ENCODE measurements at places on chromosomes 13 and 19.

DNA sequence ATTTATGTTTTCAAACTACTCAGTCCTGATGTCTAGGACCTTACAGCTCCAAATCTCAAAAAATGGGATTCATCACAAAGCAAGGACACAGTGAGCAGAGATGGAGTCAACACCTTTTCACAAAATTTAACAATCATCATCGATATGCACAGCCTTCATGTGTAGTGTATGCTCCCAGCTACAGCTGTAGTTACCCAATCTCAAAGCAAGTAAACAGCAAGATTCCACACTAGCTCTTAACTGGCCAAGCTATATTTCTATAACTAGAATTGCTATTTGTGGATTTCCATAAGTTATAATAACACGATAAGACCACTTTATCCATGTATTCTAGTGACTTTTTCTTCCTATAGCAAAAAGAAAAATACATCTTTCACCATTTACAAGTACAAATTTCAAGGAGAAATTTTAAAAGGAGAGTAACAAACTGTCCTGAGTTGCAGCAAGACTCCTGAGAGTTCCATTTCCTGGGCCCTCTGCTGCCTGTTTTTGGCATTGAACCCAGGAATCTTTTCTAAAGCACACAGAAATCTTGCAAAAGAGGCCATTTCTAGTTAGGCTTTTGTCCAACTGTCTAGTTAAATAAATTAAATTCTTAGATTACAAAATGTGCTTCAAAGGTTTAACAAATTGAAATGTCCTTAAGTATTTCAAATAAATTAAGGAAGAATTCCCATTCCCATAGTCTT lies 460.6 kb downstream of the FGF14 start:
- no peak overlapping the region for H3K27ac ChIP-seq
- no peak for DNase-seq
- no peaks in the 10 kb centered on the region for H3K36me3 ChIP-seq
- H3K27me3 ChIP-seq: no peaks in the 10 kb centered on the region

DNA sequence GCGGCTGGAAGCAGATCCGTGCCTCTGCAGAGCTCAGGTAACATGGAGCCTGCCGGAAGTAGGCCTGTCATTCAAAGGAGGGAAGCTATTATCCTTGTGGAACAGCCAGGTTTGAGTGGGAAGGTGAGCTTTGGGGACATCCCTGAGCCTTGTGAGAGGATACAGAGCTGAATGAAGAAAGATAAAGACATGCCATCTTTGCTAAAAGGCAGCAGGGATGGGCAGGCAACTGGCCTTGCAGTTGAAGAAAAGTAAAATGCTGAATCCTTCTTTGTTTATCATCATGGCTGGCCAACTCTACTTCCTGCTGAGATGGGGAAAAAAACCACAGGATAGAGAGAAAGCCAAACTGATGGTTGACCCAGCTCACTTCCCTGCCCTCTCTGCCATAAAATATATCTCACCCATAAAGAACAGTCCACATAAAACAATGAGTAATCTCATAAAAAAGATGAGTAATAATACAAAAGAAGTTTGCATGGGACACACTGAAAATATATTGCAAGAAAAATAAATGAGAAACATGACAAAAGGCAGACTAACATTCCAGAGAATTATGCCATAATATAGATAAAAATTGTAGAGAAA lies 226.3 kb downstream of the DLEU7 start:
- DNase-seq: peak; percentile 29
- no peak overlapping the region for H3K4me3 ChIP-seq
- H3K36me3 ChIP-seq: no peaks in the 10 kb centered on the region
- H3K27me3 ChIP-seq: no peaks in the 10 kb centered on the region

DNA sequence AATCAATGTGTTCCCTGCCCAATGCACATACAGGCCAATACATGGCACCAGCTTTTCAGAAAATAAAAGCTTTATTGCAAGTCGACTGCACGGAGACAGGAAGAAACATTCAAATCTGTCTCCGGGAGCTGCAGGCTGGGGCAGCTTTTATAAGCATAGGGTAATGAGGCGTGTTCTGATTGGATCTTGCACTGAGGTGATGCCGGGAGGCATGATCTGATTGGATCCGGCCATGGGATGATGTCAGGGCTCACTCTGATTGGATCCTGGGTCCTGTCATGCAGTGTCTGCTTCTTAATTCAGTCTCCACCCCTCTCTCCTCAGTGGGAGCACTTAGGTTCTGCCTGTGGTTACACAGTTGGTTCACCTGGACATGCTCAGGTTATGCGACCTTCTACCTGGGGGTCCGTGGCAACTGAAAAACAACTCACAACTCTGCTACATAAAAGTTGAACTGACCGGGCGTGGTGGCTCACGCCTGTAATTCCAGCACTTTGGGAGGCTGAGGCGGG lies 11.8 kb upstream of the FBN3 start:
- H3K4me1 ChIP-seq: peaks cover 10% of the 10 kb centered on the region
- H3K36me3 ChIP-seq: no peaks in the 10 kb centered on the region
- peak overlapping the region; percentile 60 for H3K27ac ChIP-seq
- no peaks in the 10 kb centered on the region for H3K27me3 ChIP-seq
- H3K4me3 ChIP-seq: no peak overlapping the region

- no peaks in the 10 kb centered on the region for H3K4me1 ChIP-seq
- H3K36me3 ChIP-seq: no peaks in the 10 kb centered on the region
- no peak for DNase-seq
- no peak overlapping the region for H3K4me3 ChIP-seq
- H3K27ac ChIP-seq: no peak overlapping the region
These were observed 11.1 kb downstream of the CYP4F3 start for GRCh38 chr19:15651791-15652190.

- no peaks in the 10 kb centered on the region for H3K4me1 ChIP-seq
- peaks cover 10% of the 10 kb centered on the region for H3K27me3 ChIP-seq
- DNase-seq: no peak
- no peaks in the 10 kb centered on the region for H3K36me3 ChIP-seq
These were observed 297.0 kb downstream of the RBM26 start for GRCh38 chr13:79108914-79109643.

GRCh38 chr19:3480383-3481091 lies at the start of gene SMIM24:
Gene SMIM24, minus strand, starts transcription at chr19:3480525. Its CDS starts 62 bp downstream, at chr19:3480463.
- no peaks in the 10 kb centered on the region for H3K27me3 ChIP-seq
- no peak for DNase-seq
- no peaks in the 10 kb centered on the region for H3K36me3 ChIP-seq
- no peak within 1 kb of the TSS for H3K27ac ChIP-seq
- no peaks in the 10 kb centered on the region for H3K4me1 ChIP-seq

DNA sequence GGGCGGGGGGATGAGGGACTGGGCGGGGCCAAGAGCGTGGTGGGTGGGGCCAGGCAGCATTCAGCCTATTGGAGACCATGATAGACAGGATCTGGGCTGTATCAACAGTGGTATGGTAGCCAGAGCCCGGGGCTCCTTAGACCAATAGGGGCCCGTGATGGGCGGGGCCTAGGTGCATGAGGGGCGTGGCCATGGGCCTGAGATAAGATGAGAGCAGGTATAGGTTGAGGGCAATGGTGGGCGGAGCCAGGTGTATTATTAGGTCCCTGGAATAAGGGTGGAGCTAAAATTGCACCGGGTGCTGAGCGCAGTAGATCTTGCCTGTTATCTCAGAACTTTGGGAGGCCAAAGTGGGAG lies 5.3 kb downstream of the ABCA7 start:
- H3K27ac ChIP-seq: peak overlapping the region; percentile 74
- no peak overlapping the region for H3K4me3 ChIP-seq
- peaks cover 30% of the 10 kb centered on the region for H3K4me1 ChIP-seq

Data from HCT116 (cell line).